ENCODE measurements at places on chromosomes 12 and 14. TPM values are rescaled to one million over a fixed set of nuclear protein-coding genes. Genes with fewer than 3 reads are reported as not detected.

GRCh38 chr14:37698840-37699777 lies 103.7 kb downstream of the TTC6 start:
- DNase-seq, result no peak
- peak overlapping the region; percentile 70 for H3K27ac ChIP-seq
- H3K4me3 ChIP-seq, result no peak overlapping the region
- H3K27me3 ChIP-seq, result peaks cover 1% of the 10 kb centered on the region

DNA sequence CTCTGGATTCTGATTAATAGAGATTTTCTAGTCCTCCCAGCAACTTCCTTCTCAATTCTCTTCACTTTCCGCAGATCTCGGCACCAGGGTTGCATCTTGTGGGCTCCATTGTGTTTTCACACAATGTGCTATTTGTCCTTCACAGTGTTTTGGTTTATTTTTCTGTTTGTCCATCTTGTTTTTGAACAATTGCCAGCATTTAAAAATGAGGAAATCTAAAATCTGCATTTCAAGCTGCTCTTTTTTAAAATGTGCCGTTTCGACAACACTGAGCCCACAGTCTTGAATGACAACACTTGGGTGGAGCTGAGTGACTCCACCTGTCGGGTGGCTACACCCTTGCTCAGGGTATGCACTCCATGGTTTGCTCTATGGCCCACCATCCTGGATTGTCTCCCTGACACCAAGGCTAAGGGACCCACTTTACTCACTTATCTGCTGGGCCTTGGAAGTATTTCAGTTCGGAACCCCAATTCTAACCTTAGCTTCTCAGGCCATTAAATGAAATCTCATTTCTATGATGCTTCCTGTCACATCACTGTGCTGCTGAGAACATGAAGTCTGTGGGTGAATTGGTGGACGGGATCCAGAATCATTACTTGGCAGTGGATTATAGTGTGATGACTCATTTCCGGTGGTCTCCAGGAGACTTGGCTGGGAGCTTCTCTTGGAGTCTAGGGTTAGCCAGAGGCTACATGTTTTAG lies 3.4 kb upstream of the MYRFL start:
- no peak for DNase-seq
- no peaks in the 10 kb centered on the region for H3K36me3 ChIP-seq
- H3K4me1 ChIP-seq, result peaks cover 7% of the 10 kb centered on the region

GRCh38 chr14:105760691-105761344 lies 234.4 kb downstream of the TMEM121 start:
- no peak for DNase-seq
- no peak overlapping the region for H3K27ac ChIP-seq
- no peak overlapping the region for H3K4me3 ChIP-seq
- H3K36me3 ChIP-seq, result peaks cover 7% of the 10 kb centered on the region
- H3K27me3 ChIP-seq, result 0 out of 2 replicates have a peak, but pooled peaks cover 1% of the 10 kb centered on the region
- no peaks in the 10 kb centered on the region for H3K4me1 ChIP-seq

DNA sequence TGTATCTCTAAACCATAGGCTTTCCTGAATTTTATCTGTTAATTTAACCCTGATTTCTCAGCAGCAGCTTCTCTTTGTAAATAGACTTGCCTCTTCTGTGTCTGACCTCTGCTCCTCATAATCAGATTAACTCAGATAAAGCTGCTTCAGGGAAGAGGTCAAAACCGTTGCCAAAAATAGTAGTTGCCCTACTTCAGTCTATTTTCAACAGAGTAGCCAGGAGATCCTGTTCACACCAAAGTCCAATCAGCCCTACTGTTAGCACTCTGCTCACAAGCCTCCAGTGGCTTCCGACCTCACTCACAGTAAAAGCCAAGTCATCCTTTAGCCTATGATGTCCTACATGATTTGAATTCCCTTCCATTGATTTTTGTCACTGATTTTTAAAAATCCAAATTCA lies 258.4 kb downstream of the PPFIA2 start:
- no peak overlapping the region for H3K27ac ChIP-seq
- no peak overlapping the region for H3K4me3 ChIP-seq
- no peaks in the 10 kb centered on the region for H3K4me1 ChIP-seq
- no peak for DNase-seq
- H3K36me3 ChIP-seq, result no peaks in the 10 kb centered on the region
- H3K27me3 ChIP-seq, result no peaks in the 10 kb centered on the region

DNA sequence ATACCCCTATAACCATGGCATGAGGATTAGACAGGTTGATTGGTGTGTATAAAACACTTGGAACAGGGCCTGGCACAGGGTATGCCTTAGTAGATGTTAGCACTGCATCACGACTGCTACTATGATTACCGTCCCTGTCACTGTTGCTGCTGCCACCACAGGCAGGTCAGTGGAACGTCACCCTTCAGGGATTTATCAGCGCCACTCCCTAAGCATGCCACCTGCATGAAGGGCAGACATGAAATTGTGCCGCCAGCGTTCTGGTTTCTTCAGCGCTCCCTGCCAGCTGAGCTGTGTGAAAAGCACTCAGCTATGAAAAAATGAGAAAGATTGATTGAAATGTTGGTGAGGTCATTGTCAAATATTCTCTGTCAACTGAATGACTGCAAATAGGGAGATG lies 477.0 kb downstream of the DPF3 start:
- no peak overlapping the region for H3K27ac ChIP-seq
- DNase-seq, result no peak
- peaks cover 8% of the 10 kb centered on the region for H3K4me1 ChIP-seq

- no peak overlapping the region for H3K27ac ChIP-seq
- H3K4me3 ChIP-seq, result no peak overlapping the region
- no peaks in the 10 kb centered on the region for H3K27me3 ChIP-seq
- DNase-seq, result no peak
These were observed 750.2 kb downstream of the TMEM121 start for GRCh38 chr14:106276326-106277267.

DNA sequence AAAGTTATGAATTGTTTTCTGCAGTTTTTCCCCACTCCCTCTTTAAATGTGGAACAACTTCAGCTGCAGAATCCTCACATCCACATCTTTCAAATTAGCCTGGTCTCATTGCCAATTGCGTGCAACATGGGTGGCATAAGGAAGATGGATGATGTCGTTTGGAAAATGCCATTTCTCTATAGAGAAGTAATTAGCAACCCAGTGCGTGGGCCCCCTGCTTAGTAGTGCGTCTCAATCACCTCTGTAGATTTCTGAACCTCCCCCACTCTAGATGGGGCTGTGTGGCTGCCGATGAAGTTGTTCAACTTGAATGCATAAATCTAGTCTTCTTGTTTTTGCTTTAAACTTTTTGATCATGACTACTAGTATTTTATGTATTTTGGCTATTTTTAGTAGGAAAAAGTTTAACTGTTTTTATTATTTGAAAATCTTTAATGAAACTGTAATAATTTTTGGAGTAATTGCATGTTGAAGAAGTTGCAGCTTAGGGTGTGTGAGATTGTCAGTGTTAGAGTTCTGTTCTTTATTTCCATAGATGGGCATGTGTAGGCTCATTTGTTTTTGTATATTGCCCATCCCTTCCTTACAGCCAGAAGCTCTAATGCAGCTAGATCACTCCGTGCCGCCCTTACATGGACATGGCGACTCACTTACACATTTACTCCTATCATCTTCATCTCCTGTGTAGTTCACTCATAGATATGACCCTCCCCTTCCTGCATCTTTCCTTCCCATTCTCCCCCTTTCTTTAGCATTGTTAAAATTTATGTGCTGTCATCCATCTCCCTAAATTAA lies 358.2 kb downstream of the DIO2 start:
- H3K4me1 ChIP-seq, result no peaks in the 10 kb centered on the region
- no peaks in the 10 kb centered on the region for H3K36me3 ChIP-seq
- H3K27me3 ChIP-seq, result no peaks in the 10 kb centered on the region
- no peak for DNase-seq

DNA sequence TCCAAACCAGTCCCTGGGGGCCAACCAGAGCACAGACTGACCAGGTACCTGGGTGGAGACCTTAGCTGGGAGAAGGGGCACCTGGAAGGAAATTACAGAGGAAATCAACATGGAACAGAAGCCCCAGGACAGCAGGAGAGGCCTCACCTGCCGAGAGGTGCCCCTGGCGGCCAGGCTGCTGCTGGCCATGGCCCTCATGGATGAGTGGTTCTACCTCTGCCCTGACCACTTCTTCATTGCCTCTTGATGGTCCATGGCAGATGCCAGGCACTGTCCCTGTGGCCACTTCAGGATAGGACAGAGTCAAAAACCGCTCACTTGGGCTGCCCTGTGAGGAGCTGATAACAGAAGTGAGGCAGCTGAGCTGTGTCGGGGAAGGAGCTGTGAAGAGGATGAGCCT lies 73.1 kb upstream of the GNG2 start:
- H3K36me3 ChIP-seq, result peaks cover 26% of the 10 kb centered on the region
- no peak overlapping the region for H3K27ac ChIP-seq
- peaks cover 15% of the 10 kb centered on the region for H3K4me1 ChIP-seq
- H3K27me3 ChIP-seq, result peaks cover 50% of the 10 kb centered on the region

DNA sequence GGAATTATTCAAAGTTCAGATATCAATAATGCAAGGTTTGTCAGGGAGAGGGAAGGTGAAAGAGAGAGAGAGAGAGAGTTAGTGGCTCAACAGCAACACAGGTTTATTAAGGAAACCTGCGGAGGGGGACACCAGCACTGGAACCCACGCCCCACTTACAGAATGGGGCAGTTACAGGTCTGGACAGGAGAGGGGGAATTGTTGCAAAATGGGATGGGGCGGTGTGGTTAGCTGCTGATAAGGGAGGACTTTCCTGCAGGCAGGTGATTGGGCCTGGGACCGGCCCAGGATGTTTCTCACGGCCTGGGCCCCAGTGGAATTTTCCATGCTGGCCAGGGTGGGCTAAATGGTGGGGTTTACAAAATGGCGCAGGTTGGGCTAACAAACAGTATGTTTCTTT lies 278.2 kb upstream of the SLC16A7 start:
- no peak overlapping the region for H3K4me3 ChIP-seq
- no peak for DNase-seq
- no peak overlapping the region for H3K27ac ChIP-seq
- no peaks in the 10 kb centered on the region for H3K36me3 ChIP-seq
- peaks cover 3% of the 10 kb centered on the region for H3K27me3 ChIP-seq

GRCh38 chr12:99852666-99853065 lies 132.1 kb downstream of the ANKS1B start:
- H3K4me1 ChIP-seq, result no peaks in the 10 kb centered on the region
- H3K36me3 ChIP-seq, result no peaks in the 10 kb centered on the region
- DNase-seq, result no peak
- no peak overlapping the region for H3K27ac ChIP-seq
- no peak overlapping the region for H3K4me3 ChIP-seq

GRCh38 chr14:90332271-90332584 lies 487 bp upstream of the NRDE2 start:
- H3K4me3 ChIP-seq, result peak overlapping the region; percentile 90
- peak overlapping the region; percentile 92 for H3K27ac ChIP-seq
- H3K4me1 ChIP-seq, result peaks cover 14% of the 10 kb centered on the region
- peaks cover 12% of the 10 kb centered on the region for H3K36me3 ChIP-seq

GRCh38 chr12:86117711-86118110 lies 138.5 kb downstream of the MGAT4C start:
- H3K27ac ChIP-seq, result no peak overlapping the region
- H3K4me3 ChIP-seq, result no peak overlapping the region

DNA sequence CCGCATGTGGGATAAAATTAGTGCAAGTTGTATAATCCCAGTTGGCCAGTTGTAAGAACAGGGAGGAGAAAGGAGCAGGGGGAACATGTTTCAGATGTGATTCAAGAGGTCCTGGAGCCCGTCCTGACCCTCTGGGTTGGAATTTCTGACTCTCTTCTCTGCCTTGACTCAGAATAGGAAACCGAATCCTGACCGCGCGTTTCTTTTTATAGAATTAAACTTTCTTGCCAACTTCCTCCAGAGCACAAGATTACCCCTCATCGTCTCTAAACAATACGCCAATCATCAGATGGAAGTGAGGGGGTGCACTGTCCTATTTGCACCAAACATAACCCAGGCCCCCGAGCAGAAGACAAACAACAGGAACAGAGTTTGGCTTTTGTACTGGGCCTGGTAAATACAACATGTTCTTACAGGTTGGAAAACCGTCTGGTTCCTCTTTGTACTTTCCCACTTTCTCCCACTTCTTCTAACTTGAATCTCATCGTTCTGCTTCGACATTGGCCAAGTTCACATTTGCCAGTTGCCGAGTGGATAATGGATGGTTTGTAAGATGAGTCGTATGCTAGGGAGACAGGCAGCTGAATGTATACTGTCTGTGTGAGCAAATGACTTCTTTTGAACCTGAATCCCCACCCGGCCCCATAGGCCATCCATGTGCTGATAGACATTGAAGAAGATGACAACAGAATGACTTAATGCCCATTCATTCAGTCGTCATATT lies 42.6 kb upstream of the MED13L start:
- H3K36me3 ChIP-seq, result no peaks in the 10 kb centered on the region
- H3K27me3 ChIP-seq, result peaks cover 4% of the 10 kb centered on the region
- peaks cover 46% of the 10 kb centered on the region for H3K4me1 ChIP-seq
- peak; percentile 95 for DNase-seq

DNA sequence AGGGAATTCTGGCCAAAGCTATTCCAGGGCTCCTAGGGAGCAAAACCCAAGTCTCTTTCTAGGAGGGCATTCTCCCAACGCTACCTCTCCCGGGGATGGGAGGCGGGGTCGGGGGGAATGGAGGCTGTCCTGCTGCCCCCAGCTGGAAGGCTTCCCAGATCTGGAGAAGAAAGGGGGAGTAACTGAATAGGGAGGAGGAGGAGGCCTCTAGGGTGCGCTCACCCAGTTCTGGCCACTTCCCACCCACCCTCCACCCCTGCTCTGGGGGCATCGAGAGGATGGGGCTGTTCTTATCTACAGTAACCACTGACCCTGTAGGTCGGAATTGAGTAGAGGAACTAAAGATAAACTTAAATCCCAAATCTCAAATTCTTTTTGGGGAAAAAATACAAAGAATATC lies 579 bp upstream of the RNASE1 start:
- DNase-seq, result no peak
- no peak overlapping the region for H3K4me3 ChIP-seq
- H3K27me3 ChIP-seq, result peaks cover 14% of the 10 kb centered on the region
- no peaks in the 10 kb centered on the region for H3K36me3 ChIP-seq
- no peak overlapping the region for H3K27ac ChIP-seq

- DNase-seq, result peak; percentile 99
- H3K27me3 ChIP-seq, result no peaks in the 10 kb centered on the region
- peak overlapping the region; percentile 45 for H3K4me3 ChIP-seq
- no peaks in the 10 kb centered on the region for H3K36me3 ChIP-seq
These were observed 97.5 kb downstream of the ZFP36L1 start for GRCh38 chr14:68695326-68695768.

The P2RX7 gene
- total RNA-seq, result 0.21 TPM

The NR4A1 gene
- 42.5 TPM for total RNA-seq

The FLRT2 gene
- total RNA-seq, result 34.2 TPM

The PARP11 gene
- 5.0 TPM for total RNA-seq

The SPATS2 gene
- total RNA-seq, result 53.5 TPM

The KRT77 gene
- not detected for total RNA-seq

All from HFFc6 (cell line).